Activated naive CD8-positive, alpha-beta T cell treated with anti-CD3 and anti-CD28 coated beads, Interleukin-2, amount 50 U/mL, for 16 hours (primary cell): ENCODE measurements at places on chromosomes 2 and 18.

DNA sequence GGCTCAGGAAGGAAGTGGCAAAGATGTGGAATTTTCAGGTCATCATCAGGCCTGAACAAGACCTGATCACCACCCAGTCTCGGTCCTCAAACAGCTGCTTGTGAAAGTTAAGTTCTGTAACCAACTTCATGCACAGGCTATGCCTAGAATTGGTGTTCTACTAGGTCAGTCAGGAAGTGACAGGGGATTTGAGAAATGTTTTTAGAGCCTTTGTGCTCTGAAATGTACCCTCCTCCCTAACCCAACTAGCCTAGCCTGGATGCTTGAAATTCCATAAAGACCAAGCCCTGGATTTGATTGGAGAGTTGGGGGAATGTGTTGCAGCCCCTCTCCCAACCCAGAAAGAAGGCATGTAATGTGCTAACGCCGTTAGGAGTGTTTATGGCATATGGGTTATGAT is 63.3 kb downstream of the TGOLN2 start:
- no peak for DNase-seq

- no peak for DNase-seq
Observed at GRCh38 chr18:38526922-38527321, 961.3 kb upstream of the CELF4 start.

DNA sequence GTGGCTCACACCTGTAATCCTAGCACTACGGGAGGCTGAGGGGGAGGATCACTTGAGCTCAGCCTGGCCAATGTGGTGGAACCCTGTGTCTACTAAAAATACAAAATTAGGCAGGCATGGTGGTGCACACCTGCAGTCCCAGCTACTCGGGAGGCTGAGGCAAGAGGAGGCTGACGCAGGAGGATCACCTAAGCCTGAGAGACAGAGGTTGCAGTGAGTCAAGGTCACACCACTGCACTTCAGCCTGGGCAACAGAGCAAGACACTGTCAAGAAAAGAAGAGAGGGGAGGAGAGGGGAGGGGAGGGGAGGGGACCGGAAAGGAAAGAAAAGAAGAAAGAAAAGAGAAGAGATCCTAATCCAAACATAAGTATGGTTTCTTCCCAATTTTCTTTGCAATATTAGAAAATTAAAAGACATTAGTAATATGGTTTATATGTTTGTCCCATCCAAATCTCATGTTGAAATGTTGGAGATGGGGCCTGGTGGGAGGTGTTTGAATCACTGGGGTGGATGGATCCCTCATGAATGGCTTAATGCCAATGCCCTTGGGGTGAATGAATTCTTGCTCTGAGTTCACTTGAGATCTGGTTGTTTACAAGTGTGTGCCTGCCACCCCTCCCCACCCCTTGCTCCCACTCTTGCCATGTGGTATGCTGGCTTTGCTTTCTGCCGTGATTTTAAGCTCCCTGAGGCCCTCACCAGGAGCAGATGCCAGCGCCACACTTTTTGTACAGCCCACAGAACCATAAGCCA is 50.7 kb downstream of the TRIP12 start:
- no peak for DNase-seq

GRCh38 chr2:150351922-150352321 is 135.5 kb downstream of the RND3 start:
- no peak for DNase-seq

- no peak for DNase-seq
Observed at GRCh38 chr2:14626873-14627272, 5.6 kb upstream of the LRATD1 start.

DNA sequence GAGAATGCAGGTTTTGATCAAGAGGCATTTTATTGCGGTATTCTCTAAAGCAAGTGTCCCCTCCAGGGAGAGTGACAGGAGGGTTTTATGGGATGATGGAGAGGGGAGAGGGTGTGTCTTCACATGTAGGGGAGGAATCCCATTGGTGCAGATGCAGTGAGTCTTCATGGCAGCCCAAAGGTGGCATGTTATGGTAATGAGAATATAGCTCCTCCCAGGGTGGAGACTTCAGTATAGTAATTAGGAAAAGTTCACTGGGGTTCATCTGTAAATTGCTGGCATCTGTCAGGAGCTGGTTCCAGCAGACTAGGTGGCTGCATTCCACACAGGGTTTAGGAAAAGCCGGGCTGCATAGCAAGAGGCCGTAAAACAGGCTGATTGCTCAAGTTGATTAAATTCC is 230.7 kb upstream of the CCDC68 start:
- no peak for DNase-seq

DNA sequence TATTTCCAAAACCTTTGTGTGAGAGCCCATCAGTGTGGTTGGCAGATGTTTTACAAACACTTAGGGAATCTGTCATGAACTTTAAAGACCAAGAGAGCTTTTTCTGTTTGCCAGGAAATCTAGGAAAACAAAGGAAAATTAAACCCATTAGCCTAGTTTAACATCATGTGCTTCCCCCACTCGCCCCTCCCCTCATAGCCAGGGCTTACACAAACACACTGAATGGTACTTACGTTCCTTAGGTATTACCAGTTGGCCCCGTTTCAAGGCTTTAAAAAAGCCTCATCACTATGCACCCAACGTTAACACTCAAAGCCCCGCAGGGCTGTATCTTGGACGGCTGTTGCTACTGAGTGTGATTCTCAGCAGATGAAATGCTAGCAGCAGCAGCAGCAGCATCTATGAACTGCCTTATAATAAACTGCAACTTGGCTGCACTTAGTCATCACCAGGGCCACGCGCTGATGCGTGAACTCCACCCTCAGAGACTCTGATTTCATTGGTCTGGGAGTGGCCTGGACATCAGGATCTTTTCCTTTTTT is 20.1 kb upstream of the TTC39C start:
- no peak for DNase-seq

DNA sequence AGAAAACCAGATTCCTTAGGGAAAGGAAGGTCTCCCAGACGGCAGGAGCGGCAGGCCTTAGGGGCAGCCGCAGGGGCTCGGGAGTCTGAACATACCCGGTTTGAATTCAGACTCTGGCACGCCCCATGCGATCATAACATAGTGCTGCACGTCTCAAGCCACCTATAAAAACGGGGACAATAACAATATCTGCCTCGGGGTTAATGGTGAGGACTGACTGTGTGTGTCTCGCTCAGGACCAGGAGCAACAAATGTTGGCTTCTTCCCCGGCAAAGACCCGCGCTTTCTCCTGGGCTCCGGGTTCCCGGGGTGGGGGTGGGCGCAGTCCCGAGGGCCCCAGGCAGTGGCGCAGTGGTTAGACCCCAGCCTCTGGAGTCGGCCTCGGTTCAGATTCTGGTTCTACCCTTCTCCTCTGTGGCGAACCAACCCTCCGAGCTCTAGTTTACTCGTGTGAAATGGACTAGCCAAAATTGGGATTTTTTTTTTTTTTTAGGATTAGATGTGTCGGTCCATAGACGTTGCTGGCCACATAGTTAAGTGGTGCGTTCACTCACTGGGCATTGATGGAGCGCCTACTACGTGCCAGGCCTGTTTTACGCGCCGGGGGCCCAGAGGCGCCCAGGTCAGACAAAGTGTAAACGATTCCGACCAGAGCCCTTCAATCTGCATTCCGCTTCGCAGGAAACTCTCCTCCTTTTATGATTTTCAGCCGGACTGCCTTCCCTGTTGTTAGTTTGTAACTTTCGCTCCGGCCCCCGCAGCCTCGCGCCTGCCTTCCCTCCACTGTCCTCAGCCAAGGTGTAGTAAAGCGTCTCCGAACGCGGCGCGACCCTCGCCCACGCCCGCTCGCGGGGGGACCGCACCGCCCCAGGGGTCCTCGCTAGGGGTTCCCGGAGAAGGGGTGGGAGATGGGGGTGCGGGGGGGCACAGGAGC is 820 bp upstream of the SH3BP4 start:
- DNase-seq = no peak

DNA sequence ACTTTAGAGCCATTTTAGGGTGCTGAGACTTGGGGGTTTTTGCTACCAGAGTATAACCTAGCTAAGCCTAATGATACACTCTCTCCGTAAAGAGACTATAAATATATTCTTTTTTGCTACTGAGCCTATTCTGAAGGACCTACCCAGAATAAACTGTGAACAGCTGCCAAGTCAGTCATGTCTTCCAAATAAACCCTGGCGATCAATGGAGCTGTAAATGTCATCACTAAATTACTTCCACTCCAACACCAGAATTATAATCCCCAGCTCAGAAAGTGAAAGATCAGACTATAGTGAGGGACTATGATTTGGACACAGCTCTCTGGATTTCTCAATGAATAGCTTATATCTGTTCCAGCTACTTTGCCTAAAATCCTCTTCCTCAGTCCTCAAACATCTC is 178.9 kb downstream of the METTL4 start:
- no peak for DNase-seq

DNA sequence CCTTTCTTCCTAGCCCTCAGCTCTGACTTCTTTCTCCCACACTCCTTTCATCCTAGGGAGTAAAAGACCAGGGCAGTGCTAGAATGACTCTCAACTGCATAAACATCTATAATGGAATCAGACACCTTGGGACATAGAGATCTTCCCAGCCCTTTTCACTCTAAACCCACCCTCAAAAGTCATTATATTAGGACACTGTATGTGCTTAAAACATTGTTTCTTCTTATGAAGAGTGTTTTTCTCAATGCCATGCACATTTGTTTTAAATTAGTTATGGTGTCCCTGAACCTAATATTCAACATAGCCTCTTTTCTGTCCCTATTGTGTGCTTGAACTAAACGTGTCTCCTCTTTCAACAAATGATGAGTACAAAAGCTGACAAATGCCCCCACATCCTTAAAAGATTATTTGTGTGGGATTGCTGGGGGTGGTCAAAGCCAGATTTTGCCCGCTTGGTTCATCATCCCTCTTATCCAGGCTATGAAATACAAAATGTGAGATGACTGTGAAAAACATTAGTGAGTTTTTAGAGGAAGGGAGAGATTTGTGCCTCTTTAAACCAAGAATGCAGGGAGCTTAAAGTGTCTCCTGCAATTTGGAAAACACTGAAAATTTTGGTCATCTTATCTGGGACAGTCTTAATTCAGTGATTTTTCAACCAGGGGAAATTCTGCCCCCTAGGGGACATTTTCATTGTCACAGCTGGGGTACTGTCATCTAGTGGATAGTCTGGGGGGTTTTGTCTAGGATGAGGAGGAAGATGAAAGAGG is 29.0 kb downstream of the SERPINB5 start:
- no peak for DNase-seq

DNA sequence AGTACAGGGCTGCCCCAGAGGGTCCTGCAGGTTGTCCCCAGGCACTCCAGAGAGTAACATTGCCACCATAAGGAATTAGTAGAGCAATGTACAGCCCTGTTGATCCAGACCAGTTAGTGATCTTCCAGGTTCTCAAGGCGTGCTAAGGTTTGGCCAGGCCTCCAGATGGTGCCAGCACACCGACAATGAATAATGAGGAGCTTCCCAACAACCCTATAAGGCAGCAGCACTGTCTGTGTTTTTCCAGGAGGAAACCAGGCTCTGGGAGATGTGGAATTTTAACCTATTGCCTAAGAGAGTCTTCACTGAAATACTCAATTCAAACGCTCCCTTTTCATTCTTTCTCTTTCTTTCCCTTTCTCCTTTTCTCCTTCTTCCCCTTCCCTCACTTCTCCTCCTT is 122.1 kb downstream of the MGAT5 start:
- no peak for DNase-seq

DNA sequence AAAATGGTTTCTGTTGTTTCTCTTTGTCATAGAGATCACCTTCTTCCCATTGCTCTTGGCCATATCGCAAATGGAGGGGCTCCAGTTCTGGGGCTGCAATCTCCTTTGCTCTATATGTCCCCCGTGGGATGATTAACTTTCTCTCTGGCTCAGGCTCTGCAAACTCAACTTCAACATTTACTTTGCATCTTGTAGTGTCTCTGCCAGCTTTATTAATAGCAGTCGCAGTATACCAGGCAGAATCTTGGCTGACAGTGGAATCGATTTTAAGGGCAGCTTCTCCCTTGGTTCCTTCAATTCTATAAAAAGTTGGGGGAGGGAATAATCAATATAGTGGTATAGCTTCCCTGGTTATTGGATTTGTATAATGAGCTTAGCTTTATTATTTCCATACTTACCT is 30.5 kb downstream of the TTN start:
- no peak for DNase-seq

DNA sequence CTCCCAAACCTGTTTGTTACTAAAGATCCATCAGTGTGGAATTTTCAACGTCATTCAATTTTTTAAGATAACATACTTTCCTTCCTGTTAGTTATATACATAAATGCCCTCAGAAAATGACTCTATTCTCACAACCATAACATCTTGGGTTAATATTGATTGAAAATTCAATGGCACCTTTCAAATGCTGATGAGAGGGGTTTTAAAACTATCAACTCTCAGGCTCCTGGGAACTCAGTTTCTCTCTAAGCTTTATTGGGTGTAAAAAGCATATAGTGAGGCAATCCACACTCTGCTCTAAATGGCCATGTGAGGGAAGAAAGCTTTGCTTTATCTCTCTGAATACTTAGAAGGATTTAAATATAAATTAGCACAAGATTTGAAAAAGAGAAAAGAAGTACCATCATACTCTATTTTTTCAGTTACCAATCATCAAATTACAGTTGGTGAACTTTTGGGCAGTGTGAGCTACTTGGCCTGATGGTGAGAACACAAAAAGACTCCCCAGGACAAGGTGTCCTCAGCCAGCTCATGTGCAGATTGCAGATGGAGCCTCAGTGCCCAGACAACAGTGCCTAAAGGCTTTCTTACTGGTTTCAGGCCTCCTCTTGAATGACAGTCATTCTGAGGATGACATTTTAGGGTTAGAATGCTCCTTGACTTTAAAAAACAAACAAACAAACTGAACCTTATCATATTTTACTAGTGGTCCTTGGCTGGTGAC is 24.6 kb upstream of the CERS6 start:
- DNase-seq = no peak

DNA sequence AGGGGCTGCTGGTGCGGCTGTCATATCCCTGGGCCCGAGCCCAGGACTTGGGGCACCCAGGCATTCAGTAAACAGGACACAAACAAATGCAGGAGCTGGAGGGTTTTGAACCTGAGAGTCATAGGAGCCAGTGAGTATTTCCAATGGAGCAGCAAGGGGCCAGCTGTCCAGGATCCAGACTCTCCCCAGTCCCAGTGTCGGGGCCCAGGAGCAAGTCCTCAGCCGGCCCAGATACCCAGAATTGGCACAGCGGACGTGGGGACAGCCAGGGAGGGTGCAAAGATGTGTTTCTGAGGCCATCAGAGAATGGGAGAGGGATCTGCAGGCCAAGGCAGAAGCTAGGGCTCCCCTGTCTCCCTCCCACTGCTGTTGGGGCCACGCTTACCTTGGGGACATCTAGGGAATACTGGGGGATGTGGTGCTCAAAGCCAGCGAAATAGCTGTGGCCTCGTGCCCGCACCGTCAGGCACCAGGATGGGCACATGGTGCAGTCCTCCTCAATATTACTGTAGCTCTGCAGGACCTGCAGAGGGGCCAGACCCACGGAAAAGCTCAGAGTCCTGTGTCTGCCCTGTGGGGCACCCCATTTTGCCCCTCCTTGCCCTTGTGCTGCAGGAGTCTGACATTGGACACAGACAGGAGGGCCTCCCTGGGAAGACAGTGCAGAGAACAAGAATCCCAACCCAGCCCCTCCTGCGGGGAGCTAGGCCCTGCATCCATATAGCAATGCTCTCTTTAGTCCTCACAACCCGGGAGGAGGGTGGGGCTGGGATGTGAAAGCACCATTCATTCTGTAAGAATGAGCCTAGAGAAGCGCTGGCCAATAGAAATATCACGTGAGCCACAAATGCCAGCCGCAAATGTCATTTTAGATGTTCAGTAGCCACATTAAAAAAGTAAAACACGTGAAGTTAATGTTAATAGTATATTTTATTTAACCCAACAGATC is 15.4 kb downstream of the CFAP65 start:
- DNase-seq = no peak

GRCh38 chr2:145207884-145208283 is 688.0 kb upstream of the ZEB2 start:
- DNase-seq = no peak

- DNase-seq = no peak
Observed at GRCh38 chr2:237567276-237568029, 1.1 kb downstream of the PRLH start.
